ENCODE measurements at places on chromosomes 1 and 21. TPM values are rescaled to one million over a fixed set of nuclear protein-coding genes. Genes with fewer than 3 reads are reported as not detected.

DIPK1A gene
- total RNA-seq, result 0.62 TPM

DDAH1 gene
- total RNA-seq, result 72.0 TPM

- peak; percentile 65 for DNase-seq
Observed at GRCh38 chr1:233240829-233241682, 54.5 kb downstream of the PCNX2 start.

GRCh38 chr1:161192476-161193465, 6.1 kb downstream of the ADAMTS4 start:
- peak; percentile 68 for DNase-seq

Data from endothelial cell of umbilical vein (primary cell).